NCI-H69 (cell line): ENCODE measurements at places on chromosomes 3 and 15.
A peak's percentile ranks its signal among the peaks of the same experiment; 100 is the strongest.

DNA sequence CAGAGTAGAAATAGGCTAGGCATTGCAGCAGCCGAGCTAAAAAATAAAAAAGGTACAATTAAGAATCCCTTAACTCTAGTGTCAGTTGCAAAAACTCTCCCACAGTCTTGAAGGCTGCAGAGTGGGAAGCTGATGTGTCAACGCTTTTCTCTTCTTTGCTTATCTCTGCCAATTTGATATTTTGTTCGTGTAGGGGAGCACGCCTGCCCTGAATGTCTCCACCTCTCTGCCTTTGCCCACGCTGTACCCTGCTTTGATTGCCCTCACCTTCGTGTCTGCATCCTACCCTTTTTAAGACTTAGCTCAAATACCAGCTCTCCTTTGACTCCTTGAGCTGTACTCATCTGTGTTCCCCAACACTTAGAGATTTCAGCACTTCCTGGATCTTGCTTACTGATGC, 155.4 kb upstream of the CADPS start:
- DNase-seq: no peak

- peak; percentile 26 for DNase-seq
Measured at GRCh38 chr15:65077981-65078352, 1.4 kb downstream of the KBTBD13 start.

- no peak for DNase-seq
Measured at GRCh38 chr3:43113671-43114070, 7.8 kb upstream of the POMGNT2 start.

- no peak for DNase-seq
Measured at GRCh38 chr3:165378761-165379160, 182.6 kb upstream of the SLITRK3 start.

DNA sequence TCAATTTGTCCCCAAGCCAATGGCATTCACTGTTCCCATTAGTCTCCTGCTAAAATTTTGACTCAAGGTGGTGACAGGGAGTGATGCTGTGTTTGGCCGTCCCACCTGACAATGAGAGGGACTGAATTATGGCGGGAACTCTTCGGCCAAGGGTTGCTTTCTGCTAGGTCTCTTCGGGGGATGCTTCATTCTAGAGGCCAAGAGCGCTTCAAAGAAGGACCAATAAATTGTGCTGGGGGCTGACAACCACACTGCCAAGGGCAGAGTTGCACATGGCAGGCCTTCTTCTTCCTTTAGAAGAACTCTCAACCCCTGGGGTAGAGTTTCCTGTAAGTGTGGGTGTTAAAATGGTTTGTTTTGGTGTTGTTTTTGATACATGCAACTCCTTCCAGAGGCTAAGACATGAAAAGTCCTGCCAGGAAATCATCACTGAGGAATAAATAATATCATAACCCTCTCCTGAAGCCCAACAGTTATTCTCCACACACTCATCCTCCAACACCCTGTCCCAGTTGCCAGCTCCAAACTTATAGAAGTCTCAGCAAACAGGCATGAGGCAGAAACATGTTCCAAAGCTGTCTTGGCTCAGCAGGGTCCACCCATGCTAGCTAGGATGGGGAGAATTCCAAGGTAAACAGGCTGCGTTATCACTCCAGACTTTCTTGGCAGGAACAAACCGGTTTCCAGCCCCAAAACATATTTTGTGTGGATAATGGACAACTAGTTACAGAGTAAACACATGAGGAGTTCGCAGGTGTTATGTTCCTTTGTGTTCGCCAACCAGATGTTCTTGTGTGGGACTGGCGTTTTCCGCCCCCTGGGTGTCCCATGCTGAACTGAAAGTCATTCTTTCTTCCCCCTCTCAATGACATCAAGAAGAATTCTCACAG, 396.7 kb upstream of the RGMA start:
- peak; percentile 23 for DNase-seq

GRCh38 chr15:81950841-81951414, 94.9 kb downstream of the MEX3B start:
- peak; percentile 85 for DNase-seq

GRCh38 chr15:88166082-88166993, 90.2 kb downstream of the NTRK3 start:
- DNase-seq: no peak

- no peak for DNase-seq
Measured at GRCh38 chr3:119595639-119596334, 1.9 kb upstream of the PLA1A start.

GRCh38 chr3:14343338-14344112, 58.9 kb upstream of the SLC6A6 start:
- DNase-seq: no peak

GRCh38 chr3:137709011-137709601, 55.0 kb upstream of the SOX14 start:
- peak; percentile 1 for DNase-seq

DNA sequence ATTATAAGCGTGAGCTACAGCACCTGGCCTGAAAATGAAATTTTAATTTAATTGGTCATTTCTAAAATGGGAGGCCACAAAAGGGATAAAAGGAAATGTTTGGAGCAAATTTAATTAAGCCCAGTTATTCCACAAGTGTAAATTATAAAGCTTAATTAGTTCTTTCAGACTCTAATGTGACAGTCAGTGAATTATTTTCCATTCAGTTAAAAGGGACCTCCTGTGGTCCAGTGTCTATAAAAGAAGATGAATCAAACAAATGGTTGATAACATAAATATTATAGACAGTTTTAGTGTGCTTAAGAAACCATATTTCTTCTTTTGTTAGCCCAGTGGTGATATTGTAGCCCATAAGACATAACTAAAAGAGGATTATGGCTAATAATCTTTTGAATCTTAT, 66.4 kb downstream of the CNOT10 start:
- peak; percentile 69 for DNase-seq

DNA sequence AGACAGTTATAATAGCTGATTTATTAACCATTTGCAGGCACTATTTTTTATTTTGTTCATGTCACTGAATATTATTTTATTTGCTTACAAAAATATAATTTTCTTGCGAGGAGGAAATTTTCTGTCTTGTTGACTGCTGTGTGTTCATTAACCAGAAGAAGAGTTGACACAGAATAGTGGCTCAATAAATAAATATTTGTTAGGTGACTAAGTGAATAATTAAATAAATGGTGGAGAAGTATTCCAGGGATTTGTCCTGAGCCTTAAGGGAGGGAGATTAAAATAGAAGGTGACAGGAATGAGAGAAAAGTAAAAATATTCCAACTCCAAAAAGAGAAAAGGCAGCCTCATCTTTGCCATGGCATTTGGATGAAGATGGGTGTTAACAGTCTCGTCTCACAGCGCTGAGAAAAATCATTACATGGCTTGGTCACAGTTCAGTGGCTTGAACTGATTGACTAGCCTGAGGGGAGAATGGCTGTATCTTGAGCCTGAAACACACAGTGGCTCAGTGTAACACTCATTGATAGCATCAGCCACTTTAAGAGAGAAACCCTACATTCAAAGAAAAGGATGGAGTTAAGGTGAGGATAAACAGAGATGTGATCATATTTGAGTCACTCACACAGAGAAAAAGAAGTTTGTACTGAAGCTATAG, 449.9 kb upstream of the NAALADL2 start:
- peak; percentile 88 for DNase-seq

DNA sequence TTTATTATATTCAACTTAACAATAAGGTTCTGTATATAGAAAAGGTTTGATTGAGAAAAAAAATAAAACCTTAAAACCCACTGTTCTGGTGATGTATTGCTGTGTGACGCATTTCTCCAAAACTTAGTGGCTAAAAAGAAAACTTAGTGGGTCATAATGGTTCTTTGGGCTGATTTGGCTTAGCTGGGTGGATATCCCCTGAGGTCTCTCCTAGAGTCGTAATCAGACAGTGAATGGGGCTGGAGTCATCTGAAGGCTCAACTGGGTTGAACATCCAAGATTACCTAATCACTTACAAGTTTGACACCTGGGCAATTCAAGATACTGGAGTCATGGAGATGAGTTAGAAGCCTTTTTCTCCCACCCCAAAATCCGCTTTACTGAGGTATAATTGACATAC, 111.6 kb upstream of the TBL1XR1 start:
- no peak for DNase-seq

DNA sequence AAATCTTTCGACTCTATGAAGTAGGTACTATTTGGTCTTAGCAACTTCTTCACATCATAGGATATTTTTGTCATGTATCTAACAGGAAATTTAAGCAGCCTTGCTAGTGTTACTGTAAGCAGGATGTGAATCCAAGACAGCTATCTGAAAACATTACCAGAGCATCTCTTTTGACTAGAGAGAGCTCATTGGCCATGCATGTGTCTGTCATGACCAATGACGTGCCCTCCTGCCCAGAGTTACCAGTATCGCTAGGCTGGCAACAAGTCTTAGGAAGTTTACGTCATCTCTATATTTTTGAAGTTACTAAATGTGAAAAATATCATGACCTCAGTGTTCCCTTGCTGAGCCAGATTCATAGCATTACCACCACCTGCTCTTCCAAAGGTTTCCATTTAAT, 130.9 kb upstream of the TP63 start:
- DNase-seq: no peak

DNA sequence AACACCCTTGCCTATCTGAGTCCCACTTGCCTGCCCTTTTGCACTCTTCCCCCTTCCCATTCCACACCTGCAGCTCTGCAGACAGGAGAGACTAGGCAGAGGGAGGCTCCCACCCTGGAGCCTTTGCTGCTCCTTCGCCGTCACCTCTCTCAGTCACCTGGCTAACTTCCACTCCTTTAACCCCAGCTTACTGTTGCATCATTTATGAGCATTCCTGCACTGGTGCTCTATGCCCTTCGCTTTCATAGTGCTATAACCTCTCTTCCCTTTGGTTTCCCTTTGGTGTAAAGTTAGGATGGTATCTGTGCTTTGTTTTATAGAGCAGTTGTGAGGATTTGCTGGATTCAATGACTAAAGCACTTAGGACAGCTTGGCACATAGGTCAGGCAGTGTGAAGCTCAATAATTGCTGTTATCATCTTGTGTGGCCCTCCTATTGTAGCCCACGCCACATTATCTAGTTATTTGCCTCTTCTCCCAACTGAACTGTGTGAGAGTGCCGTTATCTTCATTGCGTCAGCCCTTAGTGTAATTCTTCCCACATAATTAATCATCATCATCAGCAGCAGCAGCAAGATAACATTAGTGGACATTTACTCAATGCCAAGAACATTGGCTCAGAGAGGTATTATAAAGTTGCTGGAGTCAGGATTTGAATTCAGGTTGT, 253.9 kb downstream of the CACNA2D3 start:
- peak; percentile 1 for DNase-seq

GRCh38 chr3:167830007-167830406, 94.5 kb downstream of the SERPINI1 start:
- no peak for DNase-seq

DNA sequence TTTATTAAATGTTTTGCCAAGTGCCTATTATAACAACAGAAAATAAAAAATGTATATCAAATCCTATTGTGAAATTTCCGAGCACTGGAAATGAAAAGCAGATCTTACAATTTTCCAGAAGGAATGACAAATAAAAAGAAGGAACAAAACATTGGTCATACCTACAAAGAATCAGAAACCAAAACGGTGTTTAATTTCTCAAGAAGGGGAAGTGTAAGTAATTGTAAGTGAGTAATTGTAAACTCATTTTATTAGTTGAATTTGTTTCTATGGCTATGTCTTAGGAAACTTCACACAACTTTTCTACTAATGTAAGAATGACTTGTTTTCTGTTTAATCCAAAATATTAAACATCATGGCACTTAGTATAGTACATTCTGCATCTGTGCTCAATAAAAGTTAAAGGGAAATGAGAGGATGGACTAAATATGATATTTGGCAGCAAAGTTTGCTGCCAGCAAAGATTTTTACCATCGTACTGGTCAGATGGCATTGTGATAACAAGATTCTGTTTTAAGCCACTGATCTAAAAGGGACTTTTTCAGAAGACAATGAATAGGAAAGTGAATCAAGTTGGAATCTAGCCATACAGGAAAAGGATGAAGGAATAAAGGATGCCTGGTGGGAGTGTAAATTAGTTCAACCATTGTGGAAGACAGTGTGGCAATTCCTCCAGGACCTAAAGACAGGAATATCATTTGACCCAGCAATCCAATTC, 232.4 kb downstream of the NFKBIZ start:
- no peak for DNase-seq

DNA sequence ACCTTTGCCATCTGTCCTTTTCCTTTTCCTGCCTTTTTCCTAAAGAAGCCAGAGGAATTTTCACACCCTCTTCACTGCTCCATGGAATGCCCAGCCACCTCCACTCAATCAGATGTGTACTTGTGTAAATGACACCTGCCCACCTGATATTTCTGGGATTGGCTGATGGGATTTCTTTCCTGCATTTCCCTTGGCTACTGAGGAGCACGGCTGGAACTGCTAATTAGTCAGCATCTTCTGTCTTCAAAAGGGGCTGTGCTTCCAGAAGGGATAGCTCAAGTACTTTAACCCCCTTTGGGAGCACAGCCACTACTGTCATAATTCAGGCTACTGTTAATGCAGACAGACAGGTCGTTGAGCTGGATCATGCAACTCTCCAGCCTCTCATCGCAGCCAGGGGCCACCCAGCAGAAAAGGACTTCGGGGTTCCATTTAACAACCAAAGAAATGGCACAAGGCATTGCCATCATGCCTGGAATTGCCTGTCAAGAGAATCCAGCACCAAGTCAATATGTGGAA, 38.6 kb downstream of the MGLL start:
- DNase-seq: peak; percentile 70

DNA sequence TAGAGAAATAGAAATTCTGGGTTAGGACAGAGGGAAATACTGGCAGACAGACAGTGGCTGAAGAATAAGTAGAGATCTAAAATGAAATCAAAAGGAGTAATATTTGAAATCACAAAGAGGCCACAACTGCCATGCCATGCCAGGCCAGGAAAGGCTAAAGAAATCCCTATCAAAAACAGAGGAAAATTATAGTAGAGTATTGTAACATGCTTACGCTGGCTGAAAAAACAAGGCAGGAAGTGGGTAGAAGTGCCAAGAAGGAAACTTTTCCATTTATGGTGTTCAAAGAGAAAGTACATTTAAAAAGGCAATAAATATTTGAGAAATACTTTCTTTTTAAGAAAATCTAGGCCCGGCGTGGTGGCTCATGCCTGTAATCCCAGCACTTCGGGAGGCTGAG, 415.7 kb downstream of the PLCL2 start:
- no peak for DNase-seq

GRCh38 chr3:33578325-33579177, 138.3 kb upstream of the UBP1 start:
- DNase-seq: no peak

DNA sequence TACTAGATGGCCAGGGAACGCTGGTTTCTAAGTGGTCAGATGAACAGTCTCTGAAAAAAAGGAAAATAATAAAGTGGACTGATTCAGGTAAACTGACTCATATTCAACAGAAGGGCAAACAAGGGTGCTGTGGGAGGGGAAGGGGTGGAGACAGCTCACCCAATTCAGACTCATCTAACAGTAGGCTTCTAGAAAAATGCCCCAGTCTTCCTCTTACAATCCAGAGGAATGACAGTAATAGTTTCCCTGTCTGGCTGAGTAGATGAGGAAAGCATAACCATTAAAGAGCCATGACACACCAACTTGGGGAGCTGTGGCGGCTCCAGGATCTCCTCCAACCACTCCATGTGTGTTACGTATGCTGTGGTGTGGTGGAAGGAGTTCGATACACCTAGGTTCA, 231.4 kb upstream of the UMPS start:
- DNase-seq: no peak
